ENCODE measurements at places on chromosomes 3 and 15. TPM values are rescaled to one million over a fixed set of nuclear protein-coding genes. Genes with fewer than 3 reads are reported as not detected.

EPHB1 gene
- total RNA-seq: 0.36 TPM

CACNA2D3 gene
- total RNA-seq: 0.36 TPM

GRCh38 chr3:100780071-100780622 lies 70.9 kb downstream of the TFG start:
- H3K4me1 ChIP-seq: peaks cover 10% of the 10 kb centered on the region
- H3K27me3 ChIP-seq: no peaks in the 10 kb centered on the region

DNA sequence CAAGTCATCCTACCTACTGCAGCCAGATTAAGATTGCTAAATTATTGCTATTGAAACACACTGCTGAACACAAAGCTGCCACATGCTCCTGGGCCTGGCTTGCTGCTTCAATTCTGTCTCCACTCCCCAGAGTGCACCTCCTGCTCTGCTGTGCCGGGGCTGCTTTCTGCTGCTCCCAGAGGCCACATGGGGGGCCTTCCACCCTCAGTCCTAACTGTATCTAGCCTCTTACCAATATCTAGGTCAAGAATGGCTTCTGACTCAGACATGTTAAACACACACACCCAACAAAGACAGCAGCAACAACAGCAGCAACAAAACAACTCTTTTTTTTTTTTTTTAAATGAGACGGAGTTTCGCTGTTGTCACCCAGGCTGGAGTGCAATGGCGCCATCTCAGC lies 33.0 kb downstream of the MYZAP start:
- H3K4me1 ChIP-seq: no peaks in the 10 kb centered on the region
- no peak overlapping the region for H3K4me3 ChIP-seq
- DNase-seq: no peak
- peaks cover 2% of the 10 kb centered on the region for H3K27me3 ChIP-seq

GRCh38 chr3:77045686-77046085 lies 5.8 kb downstream of the ROBO2 start:
- H3K27ac ChIP-seq: no peak overlapping the region
- no peaks in the 10 kb centered on the region for H3K36me3 ChIP-seq
- peaks cover 9% of the 10 kb centered on the region for H3K27me3 ChIP-seq
- H3K4me1 ChIP-seq: no peaks in the 10 kb centered on the region
- DNase-seq: no peak

- H3K27ac ChIP-seq: no peak overlapping the region
- H3K27me3 ChIP-seq: no peaks in the 10 kb centered on the region
- peaks cover 3% of the 10 kb centered on the region for H3K4me1 ChIP-seq
- H3K36me3 ChIP-seq: 0 out of 2 replicates have a peak, but pooled peaks cover 3% of the 10 kb centered on the region
- no peak for DNase-seq
These were observed 21.4 kb upstream of the JMJD7 start for GRCh38 chr15:41806291-41807181.

- DNase-seq: no peak
- no peak overlapping the region for H3K4me3 ChIP-seq
- H3K27ac ChIP-seq: no peak overlapping the region
These were observed 3.7 kb upstream of the WDR82 start for GRCh38 chr3:52281981-52282801.

- H3K4me1 ChIP-seq: peaks cover 8% of the 10 kb centered on the region
- H3K36me3 ChIP-seq: peaks cover 25% of the 10 kb centered on the region
- no peak overlapping the region for H3K27ac ChIP-seq
- DNase-seq: no peak
- no peak overlapping the region for H3K4me3 ChIP-seq
These were observed 78.9 kb upstream of the PSMD6 start for GRCh38 chr3:64102147-64102546.

DNA sequence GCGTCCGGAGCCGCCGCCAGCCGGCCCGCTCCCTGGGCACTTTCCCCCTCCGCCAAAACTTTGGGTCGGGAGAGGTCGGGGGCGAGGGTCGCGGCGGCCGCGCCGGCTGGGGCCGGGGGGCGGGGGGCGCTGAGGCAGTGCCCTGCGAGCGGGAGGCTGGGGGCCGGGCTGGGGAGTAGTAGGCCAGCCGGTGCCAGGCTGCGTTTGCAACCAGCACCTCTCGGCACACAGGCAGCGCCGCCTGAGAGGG lies 452 bp downstream of the BBX start:
- DNase-seq: no peak
- no peaks in the 10 kb centered on the region for H3K27me3 ChIP-seq
- H3K36me3 ChIP-seq: no peaks in the 10 kb centered on the region
- H3K4me1 ChIP-seq: no peaks in the 10 kb centered on the region
- H3K4me3 ChIP-seq: peak overlapping the region; percentile 87

GRCh38 chr3:97485206-97485605 lies 279.4 kb upstream of the ARL6 start:
- H3K27ac ChIP-seq: no peak overlapping the region
- H3K36me3 ChIP-seq: no peaks in the 10 kb centered on the region
- H3K27me3 ChIP-seq: no peaks in the 10 kb centered on the region
- H3K4me3 ChIP-seq: no peak overlapping the region
- no peak for DNase-seq

All from IMR-90 (cell line).